ENCODE measurements at places on chromosomes 11 and 22. TPM values are rescaled to one million over a fixed set of nuclear protein-coding genes. Genes with fewer than 3 reads are reported as not detected.
A peak's percentile ranks its signal among the peaks of the same experiment; 100 is the strongest.

- H3K4me1 ChIP-seq: no peaks in the 10 kb centered on the region
- no peaks in the 10 kb centered on the region for H3K36me3 ChIP-seq
- DNase-seq: no peak
Measured at GRCh38 chr11:27028561-27028965, 12.1 kb upstream of the BBOX1 start.

- no peak for DNase-seq
- no peaks in the 10 kb centered on the region for H3K36me3 ChIP-seq
- H3K27me3 ChIP-seq: no peaks in the 10 kb centered on the region
- H3K4me1 ChIP-seq: peaks cover 68% of the 10 kb centered on the region
- no peak overlapping the region for H3K4me3 ChIP-seq
- H3K27ac ChIP-seq: no peak overlapping the region
Measured at GRCh38 chr11:120385110-120385509, 48.9 kb downstream of the ARHGEF12 start.

GRCh38 chr22:49359076-49359475, 468.6 kb downstream of the BRD1 start:
- H3K36me3 ChIP-seq: no peaks in the 10 kb centered on the region
- DNase-seq: no peak
- H3K4me3 ChIP-seq: no peak overlapping the region
- no peaks in the 10 kb centered on the region for H3K4me1 ChIP-seq
- no peaks in the 10 kb centered on the region for H3K27me3 ChIP-seq

Gene OR51B5
- total RNA-seq: not detected

DNA sequence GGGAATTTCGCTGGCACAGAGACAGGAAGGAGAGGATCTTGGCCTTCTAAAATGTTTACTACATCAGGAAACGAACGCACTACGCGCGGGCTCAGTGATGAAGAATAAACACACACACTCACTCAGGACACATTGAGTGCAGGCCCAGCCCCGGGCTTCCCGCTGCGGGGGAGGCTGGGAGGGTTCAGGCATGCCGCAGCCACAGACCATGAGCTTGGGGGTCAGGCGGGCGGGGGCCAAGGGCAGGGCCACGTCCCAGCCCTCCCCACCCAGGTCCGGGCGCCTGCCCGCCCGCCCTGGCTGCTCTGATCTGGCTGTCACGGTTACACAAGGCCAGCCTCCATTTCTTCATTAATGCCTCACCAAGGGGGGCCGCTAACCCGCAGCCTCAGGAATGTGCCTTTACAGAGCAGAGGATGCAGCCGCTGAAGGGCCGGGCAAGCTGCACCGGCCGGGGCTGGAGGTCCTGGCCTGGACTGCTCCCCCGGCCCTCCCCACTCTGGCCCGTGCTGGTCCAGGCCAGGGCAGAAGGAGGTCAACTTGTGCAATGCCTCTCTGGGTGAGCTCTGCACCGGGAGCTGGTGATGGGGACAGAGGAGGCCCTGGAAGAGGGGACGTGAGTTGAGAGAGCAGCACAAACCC, 41.7 kb downstream of the IGF2 start:
- no peaks in the 10 kb centered on the region for H3K27me3 ChIP-seq
- no peak for DNase-seq
- H3K4me1 ChIP-seq: peaks cover 46% of the 10 kb centered on the region
- peak overlapping the region; percentile 62 for H3K27ac ChIP-seq
- no peak overlapping the region for H3K4me3 ChIP-seq
- no peaks in the 10 kb centered on the region for H3K36me3 ChIP-seq

- no peaks in the 10 kb centered on the region for H3K36me3 ChIP-seq
- no peak for DNase-seq
- no peaks in the 10 kb centered on the region for H3K4me1 ChIP-seq
- H3K27ac ChIP-seq: no peak overlapping the region
- H3K27me3 ChIP-seq: no peaks in the 10 kb centered on the region
Measured at GRCh38 chr11:22920939-22921565, 60.8 kb upstream of the CCDC179 start.

GRCh38 chr22:48905206-48905975, 922.3 kb downstream of the BRD1 start:
- H3K27me3 ChIP-seq: no peaks in the 10 kb centered on the region
- no peak overlapping the region for H3K4me3 ChIP-seq
- DNase-seq: no peak
- H3K27ac ChIP-seq: no peak overlapping the region
- H3K36me3 ChIP-seq: no peaks in the 10 kb centered on the region
- H3K4me1 ChIP-seq: no peaks in the 10 kb centered on the region

GRCh38 chr11:75342966-75343870, 8.2 kb downstream of the ARRB1 start:
- peak overlapping the region; percentile 97 for H3K27ac ChIP-seq

DNA sequence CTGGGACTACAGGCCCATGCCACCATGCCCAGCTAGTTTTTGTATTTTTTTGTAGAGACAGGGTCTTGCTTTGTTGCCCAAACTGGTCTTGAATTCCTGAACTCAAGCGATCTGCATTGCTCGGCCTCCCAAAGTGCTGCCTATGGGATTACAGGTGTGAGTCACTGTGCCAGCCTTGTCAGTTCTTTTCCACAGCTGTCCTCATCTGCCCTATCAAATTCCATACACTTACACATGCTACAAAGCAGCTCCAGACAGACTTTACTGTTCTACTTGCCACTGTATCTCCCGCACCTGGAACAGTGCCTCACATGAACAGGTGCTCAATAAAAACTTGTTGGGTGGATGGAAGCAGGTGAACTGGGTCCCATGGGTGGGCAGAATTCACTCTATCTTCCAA, 8.2 kb downstream of the STX5 start:
- no peaks in the 10 kb centered on the region for H3K27me3 ChIP-seq
- H3K36me3 ChIP-seq: peaks cover 85% of the 10 kb centered on the region
- H3K4me3 ChIP-seq: no peak overlapping the region

Gene C11orf91
- not detected for total RNA-seq

Gene MAML2
- total RNA-seq: 33.7 TPM

DNA sequence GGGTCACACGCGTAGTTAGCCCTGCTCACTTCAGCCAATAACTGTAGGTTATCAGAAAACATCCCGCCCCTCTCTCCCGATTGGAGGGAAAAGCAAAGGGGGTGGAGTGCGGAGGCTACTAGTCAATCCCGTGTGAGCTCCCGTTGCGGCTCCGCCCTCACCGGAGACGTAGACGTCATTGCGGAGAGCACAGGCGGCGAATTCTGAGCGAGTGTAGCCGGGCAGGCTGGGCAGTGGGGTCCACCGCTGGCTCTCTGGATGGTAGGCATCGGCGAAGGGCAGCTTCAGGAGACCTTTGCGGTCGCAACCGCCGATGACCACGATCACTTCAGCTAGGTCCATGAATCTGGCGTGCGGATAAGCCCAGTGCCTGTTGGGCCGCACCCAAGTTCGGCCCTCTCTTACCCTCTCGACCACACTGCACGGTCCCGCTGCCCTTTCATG, 4.7 kb downstream of the KLHL35 start:
- H3K4me3 ChIP-seq: peak overlapping the region; percentile 42
- peaks cover 6% of the 10 kb centered on the region for H3K36me3 ChIP-seq
- H3K27ac ChIP-seq: peak overlapping the region; percentile 63
- no peaks in the 10 kb centered on the region for H3K27me3 ChIP-seq
- H3K4me1 ChIP-seq: peaks cover 10% of the 10 kb centered on the region

DNA sequence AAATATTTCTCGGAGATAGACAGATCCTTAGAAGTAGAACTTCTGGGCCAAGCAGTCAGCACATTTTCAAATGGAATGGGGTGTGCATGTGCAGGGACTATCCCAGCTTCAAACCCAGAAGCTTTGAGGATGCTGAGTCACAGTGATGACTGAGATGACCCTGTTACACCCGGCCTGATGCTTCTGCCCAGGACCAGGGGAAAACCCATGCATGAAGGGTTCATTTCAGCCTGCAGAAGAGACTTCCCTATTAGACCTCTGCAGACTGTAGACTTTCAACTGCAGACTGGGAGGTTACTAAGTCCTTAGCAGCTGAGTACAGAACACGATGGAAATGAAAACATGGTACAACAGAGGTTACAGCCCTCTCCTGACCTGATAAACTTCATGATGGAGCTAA, 3.6 kb upstream of the OR2AT4 start:
- H3K27me3 ChIP-seq: peaks cover 6% of the 10 kb centered on the region
- no peak overlapping the region for H3K4me3 ChIP-seq
- DNase-seq: no peak
- no peaks in the 10 kb centered on the region for H3K4me1 ChIP-seq

Gene OR2AT4
- not detected for total RNA-seq

Gene MRGPRX4
- total RNA-seq: not detected

DNA sequence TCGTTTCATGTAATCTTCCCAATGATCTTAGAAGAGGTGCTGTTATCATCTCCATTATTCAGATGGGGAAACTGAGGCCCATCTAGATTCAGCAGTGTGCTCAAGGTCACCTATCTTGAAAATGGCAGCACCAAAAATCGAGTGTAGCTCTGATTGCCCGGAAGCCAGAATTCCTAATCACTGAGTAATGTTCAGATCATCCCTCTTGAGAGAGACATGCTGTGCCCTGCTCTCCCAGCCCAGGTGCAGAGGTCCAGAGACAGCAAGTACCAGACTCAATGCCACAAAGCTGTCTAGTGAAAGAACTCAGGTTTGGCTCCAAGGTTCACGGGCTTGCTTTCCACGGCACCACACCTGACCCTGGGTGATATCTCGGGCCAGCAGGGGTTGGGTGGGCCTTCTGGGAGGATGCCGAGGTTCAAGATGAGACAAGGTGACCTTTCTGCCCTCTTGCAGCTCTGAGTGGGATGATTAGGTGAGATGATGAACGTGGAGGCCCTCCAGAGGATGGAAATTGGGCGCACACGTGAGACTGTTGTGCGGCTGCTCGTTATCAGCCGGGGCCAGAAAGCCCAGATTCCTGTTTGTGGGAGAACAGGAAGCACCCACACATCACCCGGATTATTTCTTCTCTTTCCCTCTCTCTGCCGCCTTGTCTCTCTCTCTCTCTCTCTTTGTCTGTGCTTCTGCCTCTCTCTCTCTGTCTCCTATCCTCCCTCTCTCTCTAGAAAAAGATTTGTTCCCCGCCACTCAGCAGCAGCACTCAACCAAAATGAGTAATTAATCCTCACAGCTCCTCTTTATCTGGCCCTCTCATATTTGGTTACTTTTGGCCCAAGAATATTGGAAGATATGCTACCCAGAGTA, 19.0 kb upstream of the RASD2 start:
- no peaks in the 10 kb centered on the region for H3K4me1 ChIP-seq
- H3K27me3 ChIP-seq: no peaks in the 10 kb centered on the region
- no peak overlapping the region for H3K27ac ChIP-seq
- H3K36me3 ChIP-seq: no peaks in the 10 kb centered on the region

Gene TBX1
- 2.5 TPM for total RNA-seq

- no peaks in the 10 kb centered on the region for H3K36me3 ChIP-seq
- DNase-seq: no peak
- H3K4me1 ChIP-seq: peaks cover 34% of the 10 kb centered on the region
- H3K4me3 ChIP-seq: no peak overlapping the region
Measured at GRCh38 chr11:62921573-62922188, 518 bp upstream of the CHRM1 start.

DNA sequence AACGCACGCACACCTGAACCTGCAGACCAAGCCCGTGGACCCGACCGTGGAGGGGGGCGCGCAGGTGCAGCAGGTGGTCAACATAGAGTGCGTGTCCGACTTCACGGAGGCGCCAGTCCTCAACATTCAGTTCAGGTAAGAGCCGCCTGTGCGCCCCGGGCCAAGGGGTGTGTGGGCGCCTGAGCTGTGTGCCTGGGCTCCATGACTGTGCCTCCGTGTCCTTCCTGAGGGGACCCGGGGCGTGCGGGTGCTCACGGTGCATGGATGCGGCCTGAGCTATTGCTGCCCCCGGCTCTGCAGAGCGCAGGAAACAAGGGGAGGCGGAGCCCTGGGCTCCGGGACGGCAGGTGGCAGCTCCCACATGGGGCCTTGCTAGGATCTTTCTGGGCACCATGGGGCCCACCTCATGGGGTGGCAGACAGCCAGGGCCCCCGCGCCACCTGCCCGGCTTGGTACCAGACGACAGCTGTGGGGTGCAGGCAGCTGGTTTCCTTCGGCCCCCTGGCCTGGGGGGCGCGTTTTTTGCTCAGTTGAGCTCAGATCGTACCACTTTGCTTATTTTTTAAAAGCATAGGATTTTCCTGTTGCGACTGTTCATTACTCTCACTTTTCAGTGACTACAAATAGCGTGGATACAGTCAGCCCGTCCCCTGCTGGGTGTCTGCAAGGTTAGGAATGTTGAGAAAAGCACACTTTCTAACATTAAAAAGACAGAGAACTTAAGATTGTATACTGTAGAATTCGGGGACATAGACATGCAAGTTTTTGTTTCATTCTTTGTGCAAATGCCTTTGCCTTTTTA, 28.3 kb downstream of the MUC6 start:
- no peaks in the 10 kb centered on the region for H3K4me1 ChIP-seq
- peaks cover 60% of the 10 kb centered on the region for H3K36me3 ChIP-seq
- no peak for DNase-seq
- H3K27ac ChIP-seq: no peak overlapping the region
- H3K4me3 ChIP-seq: no peak overlapping the region

Gene SLC25A18
- total RNA-seq: 2.8 TPM

Gene OR4X2
- not detected for total RNA-seq

- DNase-seq: no peak
- no peaks in the 10 kb centered on the region for H3K36me3 ChIP-seq
- H3K27ac ChIP-seq: no peak overlapping the region
- H3K27me3 ChIP-seq: no peaks in the 10 kb centered on the region
- H3K4me1 ChIP-seq: peaks cover 24% of the 10 kb centered on the region
Measured at GRCh38 chr11:109972181-109972715, 120.9 kb upstream of the ZC3H12C start.

Gene MIOX
- total RNA-seq: not detected

- no peak overlapping the region for H3K27ac ChIP-seq
- no peak overlapping the region for H3K4me3 ChIP-seq
- peaks cover 38% of the 10 kb centered on the region for H3K36me3 ChIP-seq
- DNase-seq: no peak
- peaks cover 58% of the 10 kb centered on the region for H3K4me1 ChIP-seq
- no peaks in the 10 kb centered on the region for H3K27me3 ChIP-seq
Measured at GRCh38 chr11:1566381-1567051, 5.6 kb downstream of the DUSP8 start.

DNA sequence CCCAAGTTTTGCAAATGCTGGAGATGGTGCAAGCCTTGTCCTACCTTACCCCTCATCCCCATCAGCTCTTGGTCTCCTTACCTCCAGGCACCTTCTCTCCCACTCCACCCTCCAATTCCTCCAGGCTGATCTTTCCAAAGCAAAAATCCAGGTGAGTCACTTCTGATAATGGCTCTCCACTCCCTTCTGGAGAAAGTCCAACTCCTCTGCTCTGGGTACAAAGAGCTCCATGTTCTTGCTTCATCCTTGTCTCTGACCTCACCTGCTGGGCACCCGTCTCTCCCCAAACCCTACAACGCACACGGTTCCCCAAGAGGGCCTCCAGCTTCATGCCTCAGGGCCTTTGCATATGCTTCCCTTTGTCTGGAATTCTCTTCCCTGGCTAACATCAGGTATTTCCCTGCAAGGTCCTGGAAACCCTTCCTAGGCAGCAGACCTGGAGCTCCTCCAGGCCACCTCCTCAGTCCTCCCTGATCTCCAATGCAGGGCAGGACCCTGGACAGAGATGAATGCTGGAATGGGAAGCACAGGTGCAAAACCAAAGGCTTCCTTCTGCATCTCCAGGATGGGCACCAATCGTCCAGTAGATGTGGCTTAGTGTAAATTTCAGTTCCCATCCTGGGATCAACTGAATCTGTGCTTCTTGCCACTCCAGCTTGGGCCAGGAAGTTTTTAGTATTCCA, 22.7 kb downstream of the IFT27 start:
- no peak for DNase-seq
- H3K27ac ChIP-seq: no peak overlapping the region
- no peaks in the 10 kb centered on the region for H3K4me1 ChIP-seq
- H3K27me3 ChIP-seq: no peaks in the 10 kb centered on the region
- H3K4me3 ChIP-seq: no peak overlapping the region

GRCh38 chr11:33942954-33943353, 51.1 kb upstream of the LMO2 start:
- H3K27ac ChIP-seq: no peak overlapping the region
- DNase-seq: no peak
- no peaks in the 10 kb centered on the region for H3K27me3 ChIP-seq

Gene PTGDR2
- total RNA-seq: 2.9 TPM
